ENCODE measurements at places on chromosomes 2 and 18.

- H3K4me1 ChIP-seq = peaks cover 48% of the 10 kb centered on the region
- no peak overlapping the region for H3K4me3 ChIP-seq
- no peaks in the 10 kb centered on the region for H3K27me3 ChIP-seq
- H3K27ac ChIP-seq = no peak overlapping the region
- DNase-seq = no peak
- H3K36me3 ChIP-seq = peaks cover 65% of the 10 kb centered on the region
These were observed 26.0 kb downstream of the CDH2 start for GRCh38 chr18:28150925-28151324.

DNA sequence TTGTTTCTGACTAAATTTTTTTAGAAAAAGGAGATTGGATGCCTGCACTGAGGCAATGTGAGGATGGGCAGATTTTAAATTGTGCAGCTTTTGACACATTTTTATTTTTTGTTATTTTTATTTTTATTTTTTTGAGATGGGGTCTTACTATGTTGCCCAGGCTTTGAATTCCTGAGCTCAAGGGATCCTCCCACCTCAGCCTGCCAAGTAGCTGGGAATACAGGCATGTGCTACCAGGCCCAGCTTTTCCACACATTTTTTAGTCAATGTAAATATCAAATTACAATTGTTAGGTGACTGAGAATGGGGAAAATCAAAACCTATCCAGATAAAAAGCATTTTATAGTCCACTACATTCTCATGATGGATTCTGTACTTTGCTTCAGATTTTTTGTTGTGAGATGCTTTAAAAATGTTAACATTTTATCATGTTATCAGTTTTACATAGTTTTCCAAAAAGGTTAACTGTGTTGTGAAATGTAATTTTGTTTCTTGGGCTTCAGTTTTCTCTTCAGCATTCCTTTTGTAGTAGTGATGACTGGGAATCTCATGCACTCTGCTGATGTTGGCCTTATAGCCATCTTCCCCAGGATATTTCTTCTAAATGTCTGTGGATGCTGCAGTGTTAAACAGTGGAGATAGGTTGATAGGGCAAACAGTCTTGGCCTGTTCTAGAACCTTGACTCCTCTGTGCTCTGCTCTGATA lies 41.4 kb downstream of the PKP4 start:
- no peak overlapping the region for H3K4me3 ChIP-seq
- H3K27me3 ChIP-seq = no peaks in the 10 kb centered on the region
- H3K27ac ChIP-seq = no peak overlapping the region

- H3K4me1 ChIP-seq = no peaks in the 10 kb centered on the region
- no peak overlapping the region for H3K27ac ChIP-seq
- DNase-seq = no peak
- no peaks in the 10 kb centered on the region for H3K36me3 ChIP-seq
- H3K4me3 ChIP-seq = no peak overlapping the region
These were observed 142.2 kb downstream of the UBE2E3 start for GRCh38 chr2:181122601-181123000.

DNA sequence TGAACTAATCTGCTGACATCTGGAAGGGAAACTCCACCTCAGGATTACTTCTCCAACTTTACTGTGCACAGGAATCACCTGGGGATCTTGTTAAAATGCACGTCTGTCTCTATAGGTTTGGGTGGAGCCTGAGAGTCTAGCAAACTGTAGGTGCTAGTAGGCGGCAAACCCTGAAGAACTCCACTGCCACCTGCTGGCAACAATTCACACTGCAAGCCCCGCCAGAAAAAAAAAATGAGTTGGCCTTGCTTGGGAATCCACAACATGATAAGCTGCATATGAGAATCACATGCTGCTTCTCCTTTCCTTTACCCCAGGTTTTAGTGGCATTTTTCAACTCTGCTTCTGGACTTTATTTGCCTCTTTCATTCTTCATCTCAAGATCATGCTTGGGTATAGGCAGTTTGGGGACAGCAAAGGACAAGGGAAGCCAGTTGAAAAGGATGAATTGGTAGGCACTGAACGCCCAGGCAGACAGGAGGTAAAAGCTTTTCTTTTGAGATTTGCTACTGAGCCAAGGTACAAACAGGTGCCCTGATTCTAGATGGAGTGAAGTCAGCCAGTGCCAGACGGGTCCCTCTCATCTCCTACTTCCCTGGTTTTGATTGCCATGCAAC lies 88.8 kb downstream of the VIT start:
- peak; percentile 95 for DNase-seq
- H3K27ac ChIP-seq = no peak overlapping the region
- H3K4me1 ChIP-seq = peaks cover 3% of the 10 kb centered on the region
- H3K36me3 ChIP-seq = no peaks in the 10 kb centered on the region

GRCh38 chr2:232538671-232539070 lies 821 bp upstream of the CHRNG start:
- no peak overlapping the region for H3K4me3 ChIP-seq
- H3K36me3 ChIP-seq = no peaks in the 10 kb centered on the region
- H3K27ac ChIP-seq = no peak overlapping the region
- peak; percentile 53 for DNase-seq
- no peaks in the 10 kb centered on the region for H3K27me3 ChIP-seq

DNA sequence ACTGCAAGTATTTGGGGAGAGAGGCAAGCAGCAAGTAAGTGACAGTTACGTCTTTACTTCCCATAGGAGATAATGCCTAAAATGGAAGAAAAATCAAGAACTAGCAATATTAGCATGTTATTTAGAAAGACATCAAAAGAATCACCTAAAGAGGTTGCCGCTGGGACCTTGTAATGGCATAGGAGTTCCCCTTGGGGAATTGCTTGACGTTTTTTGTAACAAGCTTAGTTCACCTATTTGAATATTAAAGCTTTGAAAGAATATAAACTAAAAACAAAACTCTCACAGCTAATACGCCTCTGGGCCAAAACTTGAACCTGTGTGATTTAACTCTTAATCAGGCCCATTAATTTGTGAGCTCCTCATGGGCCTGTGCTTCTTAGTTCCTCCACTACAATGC lies 89.0 kb downstream of the AAK1 start:
- no peaks in the 10 kb centered on the region for H3K4me1 ChIP-seq
- no peaks in the 10 kb centered on the region for H3K27me3 ChIP-seq
- H3K36me3 ChIP-seq = peaks cover 7% of the 10 kb centered on the region

DNA sequence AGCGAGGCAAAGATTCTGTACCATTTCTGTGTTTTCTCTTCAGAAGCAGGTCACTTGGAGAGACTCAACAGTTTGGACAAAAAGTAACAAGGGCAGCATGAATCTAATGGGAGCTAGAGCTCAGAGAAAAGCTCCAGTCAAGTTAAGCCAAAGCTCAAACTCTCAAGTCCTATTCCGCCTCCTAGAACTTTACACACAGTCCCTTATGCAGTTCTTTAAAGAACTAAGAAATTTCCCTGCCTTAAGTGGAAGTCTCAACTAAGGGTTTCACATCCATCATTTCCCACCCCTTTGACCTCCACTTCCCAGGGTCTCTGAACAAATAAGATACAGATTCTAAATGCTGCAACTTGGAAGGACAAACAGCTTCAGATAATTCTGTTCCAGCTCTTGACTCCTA lies 121.3 kb upstream of the RNU4ATAC start:
- peaks cover 77% of the 10 kb centered on the region for H3K36me3 ChIP-seq
- H3K27me3 ChIP-seq = no peaks in the 10 kb centered on the region
- H3K4me1 ChIP-seq = peaks cover 6% of the 10 kb centered on the region

DNA sequence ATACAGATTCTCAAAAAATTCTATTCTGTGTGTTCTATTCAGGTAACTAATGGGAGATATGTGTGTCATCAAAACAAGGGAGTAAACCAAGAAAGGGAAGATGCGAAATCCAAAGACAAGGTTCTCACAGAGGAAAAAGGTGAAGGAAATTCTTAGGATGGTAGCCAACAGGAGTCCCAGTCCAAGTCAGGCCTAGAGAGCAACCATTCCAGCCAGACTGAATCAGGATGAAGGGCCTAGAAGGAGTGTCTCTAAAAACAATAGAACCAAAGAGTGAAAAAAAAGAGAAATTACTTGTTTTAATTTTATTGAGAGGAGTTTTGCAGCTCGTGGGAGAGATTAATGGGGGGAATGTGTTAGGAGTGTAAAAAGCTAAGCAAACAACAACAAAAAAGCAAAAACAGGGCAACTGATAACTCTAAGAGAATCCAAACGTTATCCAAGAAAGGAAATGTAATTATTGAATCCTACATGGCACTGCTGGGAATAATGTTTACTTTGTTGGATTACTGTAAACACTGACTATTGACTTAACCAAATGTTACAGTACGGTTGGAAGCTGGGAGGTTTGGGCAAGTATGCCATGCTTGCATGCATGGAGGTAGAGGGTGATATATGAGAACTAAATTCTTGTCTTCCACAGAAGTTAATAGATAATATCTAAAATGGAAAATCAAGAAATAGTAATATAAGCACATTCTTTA lies 12.3 kb downstream of the MAP3K20 start:
- no peak overlapping the region for H3K4me3 ChIP-seq
- no peak for DNase-seq
- H3K36me3 ChIP-seq = peaks cover 7% of the 10 kb centered on the region
- H3K27ac ChIP-seq = no peak overlapping the region
- peaks cover 7% of the 10 kb centered on the region for H3K4me1 ChIP-seq
- no peaks in the 10 kb centered on the region for H3K27me3 ChIP-seq

- no peak for DNase-seq
- H3K36me3 ChIP-seq = peaks cover 40% of the 10 kb centered on the region
- peak overlapping the region; percentile 53 for H3K4me3 ChIP-seq
- no peak overlapping the region for H3K27ac ChIP-seq
These were observed 132.1 kb downstream of the CTIF start for GRCh38 chr18:48670751-48671560.

DNA sequence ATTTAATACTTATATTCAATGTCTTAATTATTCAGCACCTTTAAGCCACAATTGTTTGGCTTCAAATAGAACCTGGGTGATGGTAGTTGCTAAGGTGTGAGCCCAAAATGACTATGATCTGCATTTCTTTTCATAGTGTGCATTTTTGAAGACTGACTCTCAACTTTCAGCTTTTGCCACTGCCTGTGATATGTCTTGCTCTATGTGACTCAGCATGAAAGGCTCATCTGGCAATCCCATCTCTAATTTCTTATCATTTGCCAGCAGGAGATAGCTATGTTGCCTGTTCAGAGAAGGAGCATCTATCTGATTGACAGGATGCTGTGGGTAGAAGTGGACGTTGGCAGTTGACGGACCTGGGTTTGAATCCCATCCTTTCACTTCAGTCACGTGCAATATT lies 34.5 kb upstream of the CCDC93 start:
- no peak overlapping the region for H3K4me3 ChIP-seq
- H3K27me3 ChIP-seq = no peaks in the 10 kb centered on the region
- DNase-seq = no peak
- no peaks in the 10 kb centered on the region for H3K4me1 ChIP-seq
- no peak overlapping the region for H3K27ac ChIP-seq
- no peaks in the 10 kb centered on the region for H3K36me3 ChIP-seq

GRCh38 chr18:37465958-37466357 lies 99.6 kb downstream of the CELF4 start:
- no peaks in the 10 kb centered on the region for H3K27me3 ChIP-seq
- no peak for DNase-seq
- no peak overlapping the region for H3K4me3 ChIP-seq

DNA sequence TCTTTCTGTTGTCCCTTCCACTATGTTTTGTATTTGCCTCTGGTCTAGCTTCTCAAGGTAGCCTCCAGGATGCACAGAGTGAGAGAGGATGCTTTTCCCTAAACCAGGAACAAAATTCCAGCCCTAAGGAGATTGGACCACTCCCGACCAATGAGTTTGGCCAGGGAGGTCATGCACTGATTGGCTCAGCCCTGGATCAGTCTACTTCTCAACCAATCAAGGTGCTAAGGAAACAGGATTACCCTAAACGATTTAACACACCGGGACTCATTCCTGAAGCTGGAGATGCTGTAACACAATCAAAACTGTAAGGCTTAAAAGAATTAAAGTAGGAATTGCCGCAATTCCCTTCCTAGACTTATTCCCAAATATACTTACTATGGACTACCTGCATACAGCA lies 34.2 kb upstream of the NR4A2 start:
- H3K4me3 ChIP-seq = no peak overlapping the region
- H3K36me3 ChIP-seq = no peaks in the 10 kb centered on the region
- H3K4me1 ChIP-seq = no peaks in the 10 kb centered on the region

- no peak overlapping the region for H3K27ac ChIP-seq
- no peak overlapping the region for H3K4me3 ChIP-seq
- no peaks in the 10 kb centered on the region for H3K4me1 ChIP-seq
- no peaks in the 10 kb centered on the region for H3K36me3 ChIP-seq
- no peak for DNase-seq
These were observed 204.8 kb downstream of the RBM43 start for GRCh38 chr2:151056870-151057269.

GRCh38 chr2:1665761-1666505 lies 78.4 kb downstream of the PXDN start:
- H3K4me1 ChIP-seq = no peaks in the 10 kb centered on the region
- no peaks in the 10 kb centered on the region for H3K27me3 ChIP-seq
- no peak overlapping the region for H3K27ac ChIP-seq
- peaks cover 77% of the 10 kb centered on the region for H3K36me3 ChIP-seq
- DNase-seq = peak; percentile 24

DNA sequence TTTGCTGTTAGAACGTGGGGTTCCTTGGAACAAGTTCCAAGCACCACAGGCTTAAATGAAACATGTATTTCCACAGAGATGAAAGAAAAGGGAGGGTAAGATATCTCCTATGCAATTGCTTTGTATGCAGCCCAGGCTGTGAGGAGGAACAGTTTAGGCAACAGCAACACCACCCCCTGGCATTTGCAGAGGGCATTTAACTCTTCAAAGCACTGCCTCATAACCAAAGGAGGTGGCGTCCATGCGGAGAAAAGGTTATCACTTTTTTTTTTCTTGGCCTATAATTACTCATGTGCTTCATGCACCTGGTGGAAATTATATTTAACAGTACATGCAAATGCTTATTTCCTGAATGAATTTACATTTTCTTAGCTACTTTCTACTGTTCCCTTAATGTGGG lies 286.0 kb downstream of the LPIN1 start:
- H3K4me1 ChIP-seq = no peaks in the 10 kb centered on the region
- no peaks in the 10 kb centered on the region for H3K36me3 ChIP-seq
- no peak for DNase-seq
- H3K27ac ChIP-seq = no peak overlapping the region

DNA sequence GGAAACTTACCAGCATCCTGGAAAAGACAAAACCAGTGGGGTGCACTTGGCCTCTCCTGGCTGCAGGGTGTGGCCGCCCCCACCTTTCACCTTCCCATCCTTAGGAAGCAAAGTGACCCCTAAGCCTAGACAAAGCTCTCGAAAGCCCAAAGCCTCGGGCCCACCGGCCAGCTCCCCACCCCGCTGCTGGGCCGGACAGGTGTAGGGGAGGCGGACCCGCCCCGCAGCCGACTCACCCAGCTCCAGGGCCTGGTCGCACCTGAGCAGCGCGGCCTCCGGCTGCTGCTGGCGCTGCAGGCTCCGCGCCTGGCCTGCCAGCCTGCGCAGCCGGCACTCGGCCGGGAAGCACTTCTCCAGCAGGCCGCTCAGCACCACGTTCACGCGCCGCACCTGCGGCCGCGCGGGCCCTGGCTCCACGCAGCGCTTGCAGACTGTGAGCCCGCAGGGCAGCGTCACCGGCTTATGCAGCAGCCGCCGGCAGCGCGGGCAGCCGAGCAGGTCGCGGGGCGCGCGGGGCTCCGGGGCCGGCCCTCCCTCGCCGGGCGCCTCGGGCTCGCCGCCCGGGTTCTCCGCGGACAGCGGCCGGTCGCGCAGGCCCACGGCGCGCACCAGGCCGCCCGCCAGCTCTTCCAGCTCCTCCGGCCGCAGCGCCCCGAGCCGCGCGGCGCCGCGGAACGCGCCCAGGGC lies 979 bp downstream of the LONRF2 start:
- no peaks in the 10 kb centered on the region for H3K36me3 ChIP-seq
- no peak overlapping the region for H3K27ac ChIP-seq
- no peaks in the 10 kb centered on the region for H3K4me1 ChIP-seq
- H3K4me3 ChIP-seq = peak overlapping the region; percentile 61
- DNase-seq = peak; percentile 89
- H3K27me3 ChIP-seq = peaks cover 61% of the 10 kb centered on the region

GRCh38 chr2:232377319-232377718 lies 1.2 kb upstream of the ALPP start:
- no peak overlapping the region for H3K27ac ChIP-seq
- H3K36me3 ChIP-seq = no peaks in the 10 kb centered on the region
- no peaks in the 10 kb centered on the region for H3K27me3 ChIP-seq
- H3K4me3 ChIP-seq = no peak overlapping the region
- H3K4me1 ChIP-seq = no peaks in the 10 kb centered on the region
